ENCODE measurements at places on chromosomes 7 and 10. TPM values are rescaled to one million over a fixed set of nuclear protein-coding genes. Genes with fewer than 3 reads are reported as not detected.

DNA sequence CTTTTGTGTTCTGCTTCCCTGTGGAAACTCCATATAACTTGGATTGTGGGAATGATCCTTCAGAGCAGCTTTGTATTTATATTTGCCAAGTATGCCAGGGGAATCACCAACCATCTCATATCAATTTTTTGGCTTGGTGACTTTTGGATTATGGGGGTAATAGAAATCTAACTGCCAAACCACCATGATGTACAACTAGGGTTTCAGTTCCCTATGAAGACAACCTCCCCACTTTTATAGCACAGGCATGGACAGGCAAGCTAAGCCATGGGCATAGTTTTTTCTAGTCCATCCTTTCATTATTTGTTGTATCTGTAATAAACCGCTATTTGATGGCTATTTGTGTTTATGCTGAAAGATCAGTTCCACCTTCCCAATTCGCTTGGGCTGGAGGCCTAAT lies 17.7 kb downstream of the NPY start:
- no peak overlapping the region for H3K4me3 ChIP-seq
- no peaks in the 10 kb centered on the region for H3K4me1 ChIP-seq
- DNase-seq, result no peak

DNA sequence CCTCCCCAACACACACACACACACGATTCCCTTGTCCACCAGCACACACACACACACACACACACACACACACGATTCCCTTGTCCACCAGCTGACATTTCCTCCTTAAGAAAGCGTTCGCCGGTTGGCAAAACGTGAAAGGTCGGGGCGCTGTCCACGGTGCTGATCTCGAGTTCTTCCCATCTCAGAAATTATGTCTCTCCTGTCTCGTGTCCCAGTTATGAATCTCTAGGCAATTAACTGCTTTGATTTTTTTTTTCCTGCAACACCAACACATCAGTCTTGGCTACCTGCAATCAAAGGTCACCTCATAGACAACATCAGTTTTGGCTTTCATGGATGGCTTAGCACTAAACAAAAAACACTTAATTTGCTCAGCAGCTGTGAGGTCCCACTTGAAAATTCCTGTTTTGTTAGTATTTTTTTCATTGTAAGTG lies 1.9 kb downstream of the INA start:
- no peak overlapping the region for H3K4me3 ChIP-seq
- H3K4me1 ChIP-seq, result peaks cover 18% of the 10 kb centered on the region
- DNase-seq, result no peak
- no peaks in the 10 kb centered on the region for H3K36me3 ChIP-seq
- H3K27ac ChIP-seq, result no peak overlapping the region
- H3K27me3 ChIP-seq, result peaks cover 42% of the 10 kb centered on the region

- no peak overlapping the region for H3K4me3 ChIP-seq
- no peak overlapping the region for H3K27ac ChIP-seq
- DNase-seq, result no peak
- no peaks in the 10 kb centered on the region for H3K36me3 ChIP-seq
- H3K4me1 ChIP-seq, result peaks cover 19% of the 10 kb centered on the region
These were observed 21.0 kb upstream of the GNA12 start for GRCh38 chr7:2864999-2865670.

- no peak overlapping the region for H3K4me3 ChIP-seq
- no peaks in the 10 kb centered on the region for H3K36me3 ChIP-seq
- no peak overlapping the region for H3K27ac ChIP-seq
- H3K4me1 ChIP-seq, result no peaks in the 10 kb centered on the region
- DNase-seq, result no peak
These were observed 115.6 kb downstream of the ZNF248 start for GRCh38 chr10:37741831-37742230.

DNA sequence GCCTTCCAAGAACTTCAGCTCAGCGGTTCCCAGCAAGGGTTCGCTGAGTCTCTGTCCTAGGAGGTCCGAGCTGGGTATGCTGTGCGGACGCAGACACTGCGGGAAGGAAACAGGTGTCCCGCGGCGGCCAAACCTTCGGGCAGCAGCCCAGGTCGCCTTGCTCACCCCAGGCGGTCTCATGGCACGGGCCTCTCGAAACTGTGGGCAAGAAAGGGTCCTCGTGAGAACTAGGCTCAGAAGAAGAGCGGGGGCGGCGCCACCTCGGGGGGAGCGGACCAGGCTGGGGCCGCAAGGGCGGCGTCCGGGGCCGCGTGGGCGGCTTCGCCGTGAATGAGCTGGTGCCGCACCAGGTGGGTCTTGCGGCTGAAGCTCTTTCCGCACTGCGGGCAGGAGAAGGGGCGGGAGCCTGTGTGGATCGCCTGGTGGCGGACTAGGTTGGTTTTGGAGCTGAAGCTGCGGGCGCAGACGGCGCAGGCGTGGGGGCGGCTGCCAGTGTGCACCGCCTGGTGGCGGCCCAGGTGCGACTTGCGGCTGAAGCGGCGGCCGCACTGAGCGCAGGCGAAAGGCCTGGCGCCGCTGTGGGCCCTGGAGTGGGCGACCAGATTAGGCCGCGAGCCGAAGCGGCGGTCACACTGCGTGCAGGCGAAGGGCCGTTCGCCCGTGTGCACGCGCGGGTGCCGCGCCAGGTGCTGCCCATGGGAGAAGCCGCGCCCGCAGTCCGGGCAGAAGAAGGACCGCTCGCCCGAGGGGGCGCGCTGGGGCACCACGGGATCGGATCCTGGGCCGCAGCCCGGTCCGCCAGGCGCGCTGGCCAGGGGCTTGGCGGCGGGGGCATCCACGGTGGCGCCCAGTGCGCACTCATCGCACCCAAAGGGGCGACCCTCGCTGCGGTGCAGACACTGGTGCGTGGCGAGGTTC lies 8.6 kb downstream of the ZNF467 start:
- peaks cover 10% of the 10 kb centered on the region for H3K36me3 ChIP-seq
- DNase-seq, result no peak
- H3K4me1 ChIP-seq, result no peaks in the 10 kb centered on the region

DNA sequence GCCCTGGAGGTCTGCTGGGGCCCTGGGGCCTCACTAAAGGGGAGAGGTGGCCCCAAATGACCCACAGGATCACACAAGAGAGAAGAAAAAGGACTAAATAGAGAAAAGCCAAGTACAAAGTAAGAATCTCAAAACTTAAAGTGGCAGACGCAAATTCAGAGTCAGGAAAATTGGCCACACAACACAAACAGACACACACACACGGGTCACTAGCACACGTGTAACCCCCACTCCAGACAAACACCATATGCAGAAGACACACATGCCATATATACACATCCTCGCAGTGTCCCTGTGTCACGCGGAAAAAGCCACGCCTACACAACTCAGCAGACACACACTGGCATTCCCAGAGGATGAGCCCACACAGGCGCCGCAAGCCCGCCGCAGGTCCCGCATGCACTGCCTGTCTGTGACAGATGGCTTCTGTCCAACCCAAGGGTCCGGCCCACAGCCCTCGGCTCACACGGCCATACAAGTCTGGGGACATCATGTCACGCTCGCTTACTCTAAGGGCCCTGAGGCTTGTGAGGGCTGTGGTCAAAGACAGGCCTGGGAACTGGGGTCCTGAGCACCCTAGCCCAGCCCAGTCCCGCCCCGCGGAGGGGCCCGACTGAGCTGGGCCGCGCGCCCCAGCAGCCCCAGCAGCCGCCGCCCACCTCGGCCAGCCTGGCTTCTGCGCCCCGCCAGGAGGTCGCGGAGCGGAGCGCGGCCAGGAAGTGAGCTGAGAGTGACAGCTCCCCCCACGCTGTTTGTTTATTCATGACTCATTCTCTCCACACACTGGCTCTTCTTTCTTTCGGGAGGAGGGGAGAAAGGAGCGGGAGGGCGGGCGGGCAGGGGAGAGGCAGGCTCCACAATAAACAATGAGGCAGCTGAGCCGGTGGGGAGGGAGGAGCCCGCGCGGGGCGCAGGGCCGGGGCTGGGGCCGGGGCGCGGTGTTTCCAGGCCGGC lies 95.5 kb upstream of the ZMIZ1 start:
- peak overlapping the region; percentile 94 for H3K27ac ChIP-seq
- peaks cover 38% of the 10 kb centered on the region for H3K4me1 ChIP-seq
- peak overlapping the region; percentile 64 for H3K4me3 ChIP-seq
- peak; percentile 94 for DNase-seq
- no peaks in the 10 kb centered on the region for H3K36me3 ChIP-seq

DNA sequence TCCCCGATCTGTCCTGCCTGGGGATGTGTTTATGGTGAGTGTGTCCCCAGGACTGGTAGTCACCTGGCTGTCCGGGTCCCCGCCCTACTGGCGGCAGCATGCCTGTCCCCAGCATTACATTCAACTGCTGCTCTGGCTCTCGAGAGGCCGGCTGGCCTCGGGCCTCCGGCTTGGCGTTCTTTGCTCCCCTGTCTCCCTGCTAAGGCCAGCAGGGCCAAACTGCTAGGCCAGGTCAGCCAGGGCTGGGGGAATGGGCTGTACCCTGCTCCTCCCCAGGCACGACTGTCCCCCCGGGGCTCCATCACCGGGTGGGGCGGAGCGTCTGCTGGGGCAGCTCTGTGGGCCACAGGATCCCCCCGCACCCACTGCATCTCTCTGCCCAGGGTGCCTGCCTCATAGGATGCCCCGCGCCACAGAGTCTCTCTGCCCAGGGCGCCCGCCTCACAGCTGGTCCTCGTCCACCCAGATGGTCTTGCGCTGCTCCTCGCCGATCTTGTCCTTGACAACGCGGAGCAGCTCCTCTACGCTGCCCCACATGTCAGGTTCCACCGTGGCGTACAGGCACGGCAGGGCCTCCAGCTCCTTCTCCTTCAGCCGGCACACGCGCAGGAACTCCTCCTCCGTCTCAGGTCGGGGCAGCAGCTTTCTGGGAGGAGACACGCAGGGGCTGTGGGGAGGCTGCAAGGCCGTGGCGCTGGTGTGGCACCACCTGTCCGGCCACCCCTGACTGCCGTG lies 62.3 kb upstream of the GNA12 start:
- DNase-seq, result no peak
- no peaks in the 10 kb centered on the region for H3K27me3 ChIP-seq
- no peaks in the 10 kb centered on the region for H3K36me3 ChIP-seq
- H3K4me3 ChIP-seq, result no peak overlapping the region
- H3K27ac ChIP-seq, result no peak overlapping the region

DNA sequence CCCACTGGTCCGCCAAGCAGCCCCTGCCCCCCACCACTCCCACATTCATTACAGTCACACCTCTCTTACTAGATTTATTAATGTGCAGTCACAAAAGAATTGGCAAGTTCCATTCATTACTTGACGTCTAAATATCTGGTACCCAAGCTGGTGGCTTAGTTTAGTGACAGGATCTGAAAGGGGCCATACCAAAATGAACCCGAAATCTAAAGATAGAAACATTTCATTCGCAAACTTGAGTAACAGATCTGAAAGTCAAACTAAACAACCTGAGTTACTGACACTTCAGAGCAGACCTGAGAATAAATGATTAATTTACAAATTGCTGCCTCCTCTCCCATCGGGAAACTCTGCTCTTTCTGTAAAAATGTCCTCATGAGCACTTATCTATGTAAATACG lies 53.4 kb downstream of the TNS3 start:
- no peak overlapping the region for H3K27ac ChIP-seq
- H3K27me3 ChIP-seq, result no peaks in the 10 kb centered on the region
- H3K36me3 ChIP-seq, result peaks cover 18% of the 10 kb centered on the region
- DNase-seq, result no peak
- H3K4me3 ChIP-seq, result no peak overlapping the region

DNA sequence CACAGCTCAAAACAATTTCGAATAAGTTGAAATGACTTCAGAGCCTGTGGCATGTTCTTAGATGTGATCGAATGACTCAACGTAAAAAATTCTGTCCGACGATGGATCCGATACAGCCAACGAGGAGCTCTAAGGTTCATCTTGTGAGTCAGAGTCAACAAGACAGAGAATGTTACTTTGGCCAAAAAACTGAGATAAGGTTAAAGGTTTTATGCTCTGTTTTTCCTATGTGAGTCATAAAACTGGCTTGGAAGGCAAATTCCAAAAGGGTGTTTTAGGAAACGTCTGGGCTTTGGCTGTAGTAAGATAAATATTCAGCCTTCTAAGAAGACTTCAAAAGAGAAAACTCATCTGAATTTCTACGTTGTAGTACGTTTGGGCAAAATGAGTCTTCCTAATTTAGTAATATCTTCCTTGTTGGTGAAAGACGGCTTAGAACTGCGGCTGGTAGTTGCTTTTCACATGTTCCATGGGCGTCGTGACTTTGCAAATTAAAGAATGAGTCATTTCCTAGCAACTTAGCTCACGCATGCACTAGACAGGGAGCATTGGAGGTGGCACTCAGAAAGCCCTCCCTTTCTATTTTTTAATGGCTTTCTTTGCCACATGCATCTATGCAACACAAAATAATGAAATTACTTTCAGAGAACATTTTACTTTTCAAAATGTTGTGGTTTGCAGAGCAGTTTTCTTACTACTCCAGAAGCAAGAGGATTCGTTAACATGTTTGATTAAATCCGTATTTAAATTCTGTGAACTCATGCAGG lies 28.2 kb downstream of the PFKP start:
- H3K4me1 ChIP-seq, result peaks cover 32% of the 10 kb centered on the region
- DNase-seq, result no peak
- peak overlapping the region; percentile 11 for H3K4me3 ChIP-seq
- no peaks in the 10 kb centered on the region for H3K27me3 ChIP-seq

DNA sequence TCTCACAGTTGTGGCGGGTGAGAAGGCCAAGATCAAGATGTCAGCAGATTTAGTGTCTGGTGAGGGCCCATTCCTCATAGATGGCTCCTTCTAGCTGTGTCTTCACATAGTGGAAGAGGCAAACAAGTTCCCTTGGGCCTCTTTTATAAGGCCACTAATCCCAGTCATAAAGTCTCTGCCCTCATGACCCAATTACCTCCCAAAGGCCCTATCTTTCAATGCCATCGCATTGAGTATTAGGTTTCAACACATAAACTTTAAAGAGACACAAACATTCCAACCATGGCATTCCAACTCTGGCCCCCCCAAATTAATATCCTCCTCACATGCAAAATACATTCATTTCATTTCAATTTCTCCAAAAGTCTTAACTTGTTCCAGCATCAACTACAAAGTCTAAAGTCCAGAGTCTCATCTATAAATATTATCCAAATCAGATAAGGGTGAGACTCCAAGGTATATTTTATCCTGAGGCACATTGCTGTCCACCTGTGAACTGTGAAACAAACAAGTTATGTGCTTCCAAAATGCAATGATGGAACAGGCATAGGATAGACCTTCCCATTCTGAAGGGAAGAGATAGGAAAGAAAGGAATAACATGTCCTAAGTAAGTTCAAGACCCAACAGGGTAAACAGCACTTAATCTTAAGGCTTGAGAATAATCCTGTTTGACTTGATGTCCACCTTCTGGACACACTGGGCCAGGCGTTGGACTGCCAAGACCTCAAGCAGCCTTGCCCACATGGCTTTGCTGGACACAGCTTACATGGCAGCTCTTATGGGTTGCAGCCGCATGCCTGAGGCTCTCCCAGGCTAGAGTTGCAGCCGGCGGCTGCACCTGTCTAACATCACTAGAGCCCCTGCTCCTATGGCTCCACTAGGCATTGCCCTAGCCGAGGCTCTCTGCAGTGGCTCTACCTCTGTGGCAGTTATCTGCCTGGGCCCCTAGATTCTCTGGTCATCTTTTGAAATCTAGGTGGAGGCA lies 312.8 kb downstream of the TNS3 start:
- H3K36me3 ChIP-seq, result no peaks in the 10 kb centered on the region
- H3K27ac ChIP-seq, result no peak overlapping the region
- peaks cover 4% of the 10 kb centered on the region for H3K27me3 ChIP-seq
- no peak for DNase-seq
- no peak overlapping the region for H3K4me3 ChIP-seq
- H3K4me1 ChIP-seq, result peaks cover 3% of the 10 kb centered on the region

The ZP3 gene
- not detected for total RNA-seq

The PRSS37 gene
- total RNA-seq, result not detected

The WEE2 gene
- total RNA-seq, result not detected

The OR9A2 gene
- total RNA-seq, result not detected

The FOXI2 gene
- 0.13 TPM for total RNA-seq

The CCDC146 gene
- 17.4 TPM for total RNA-seq
